NCI-H345 (cell line): ENCODE measurements at places on chromosomes 12 and 14.

GRCh38 chr14:96727491-96727890, 69.7 kb upstream of the VRK1 start:
- no peak for DNase-seq

GRCh38 chr12:79360286-79360685, 330.5 kb downstream of the PAWR start:
- DNase-seq: peak; percentile 43

DNA sequence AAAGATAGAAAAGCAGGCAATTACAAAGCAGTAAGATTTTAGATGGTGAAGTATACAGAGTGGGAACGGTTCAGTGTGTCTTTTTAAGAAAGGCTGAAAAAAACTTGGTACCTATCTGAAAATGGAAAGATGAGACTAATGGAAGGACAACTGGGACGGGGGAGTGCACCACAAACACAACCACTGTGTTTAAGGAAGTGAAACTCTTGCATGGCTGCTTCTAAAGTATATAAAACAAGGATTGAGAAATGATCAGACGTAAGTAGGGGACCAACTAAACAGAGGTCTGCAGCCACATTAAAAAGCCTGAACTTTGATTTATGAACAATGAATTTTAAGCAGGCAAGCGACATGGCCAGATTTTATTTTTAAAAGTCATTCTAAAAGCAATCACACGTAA, 328.6 kb downstream of the MDGA2 start:
- DNase-seq: no peak

GRCh38 chr14:33792009-33792719, 158.7 kb downstream of the EGLN3 start:
- DNase-seq: no peak

- no peak for DNase-seq
Observed at GRCh38 chr12:67764055-67764454, 115.5 kb downstream of the DYRK2 start.

DNA sequence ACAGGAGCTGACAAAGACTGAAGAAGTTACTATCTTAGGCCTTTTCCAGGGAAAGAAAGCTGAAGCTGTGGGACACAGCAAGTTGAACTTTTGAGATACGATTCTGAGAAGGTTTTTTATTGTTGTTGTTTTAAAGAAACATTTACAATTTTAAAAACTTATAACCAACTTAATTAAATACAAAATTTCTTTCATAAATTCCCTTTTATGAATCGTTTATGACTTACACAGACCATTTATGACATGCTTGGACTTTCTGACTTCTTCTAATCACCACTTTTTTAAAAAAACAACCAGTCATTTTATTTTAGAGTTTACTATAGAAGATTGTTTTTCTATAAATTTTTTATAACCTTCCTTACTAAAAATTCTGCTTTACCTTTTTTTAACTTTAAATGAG, 68.7 kb downstream of the DHRS2 start:
- no peak for DNase-seq

DNA sequence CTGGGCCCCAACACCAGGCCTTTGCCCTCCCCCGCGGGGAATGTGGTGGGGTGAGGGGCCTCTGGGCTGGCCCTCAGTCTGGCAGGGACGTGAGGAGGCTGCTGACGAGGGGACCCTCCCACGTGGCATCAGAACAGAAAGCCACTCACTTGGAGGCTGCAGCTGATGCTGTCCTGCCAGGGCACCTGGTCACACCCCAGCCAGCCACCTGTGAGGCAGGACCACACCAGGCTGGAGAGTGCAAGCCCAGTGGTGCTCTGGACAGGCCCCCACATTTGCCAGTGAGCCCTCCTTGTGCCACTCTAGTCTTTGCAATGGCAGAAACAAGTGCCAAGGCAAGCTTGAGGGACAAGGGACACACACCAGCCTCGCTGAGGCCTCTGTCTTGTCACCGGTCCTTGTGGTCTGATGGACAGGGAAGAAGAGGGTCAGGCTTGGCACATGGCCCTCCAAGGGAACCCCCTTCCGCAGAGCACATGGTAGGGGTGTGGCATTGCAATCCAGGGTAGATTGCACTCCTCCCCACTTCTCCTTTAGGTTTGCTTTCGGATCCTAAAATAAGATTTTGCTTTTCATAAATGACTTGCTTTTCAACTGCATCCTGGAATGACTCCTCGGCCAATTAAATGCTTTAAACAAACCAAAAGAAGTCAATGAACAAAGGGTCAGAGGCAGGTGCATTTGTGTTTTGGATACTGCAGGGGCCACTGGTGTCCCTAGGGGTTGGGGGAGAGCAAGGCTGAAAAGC, 53.7 kb downstream of the CCDC88C start:
- no peak for DNase-seq

DNA sequence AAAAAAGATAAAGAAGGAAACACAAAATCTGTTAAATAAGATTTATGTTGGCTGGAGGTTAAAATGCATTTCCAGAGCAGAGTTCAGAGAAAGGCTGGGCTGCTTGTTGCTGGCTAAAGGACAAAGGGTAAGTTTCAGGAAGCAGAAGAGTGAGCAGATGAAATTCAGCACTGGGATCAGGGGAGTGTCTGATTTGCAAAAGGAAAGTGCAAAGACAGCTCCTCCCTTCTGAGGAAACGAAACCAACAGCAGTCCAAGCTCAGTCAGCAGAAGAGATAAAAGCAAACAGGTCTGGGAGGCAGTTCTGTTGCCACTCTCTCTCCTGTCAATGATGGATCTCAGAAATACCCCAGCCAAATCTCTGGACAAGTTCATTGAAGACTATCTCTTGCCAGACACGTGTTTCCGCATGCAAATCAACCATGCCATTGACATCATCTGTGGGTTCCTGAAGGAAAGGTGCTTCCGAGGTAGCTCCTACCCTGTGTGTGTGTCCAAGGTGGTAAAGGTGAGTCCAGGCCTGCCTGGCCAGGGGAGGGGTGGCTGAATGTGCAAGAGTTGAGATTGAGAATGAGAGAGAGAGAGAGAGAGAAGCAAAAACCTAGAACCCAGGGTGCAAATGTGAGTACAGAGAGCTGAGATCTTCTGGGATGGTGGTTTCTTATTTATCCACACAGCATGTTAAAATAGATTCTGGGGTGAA, at the start of gene OAS1:
TSS of gene OAS1 (plus strand) at position 251 of the 703 bp plus-strand sequence. CDS start at position 329, 78 bp downstream.
- DNase-seq: peak; percentile 33

DNA sequence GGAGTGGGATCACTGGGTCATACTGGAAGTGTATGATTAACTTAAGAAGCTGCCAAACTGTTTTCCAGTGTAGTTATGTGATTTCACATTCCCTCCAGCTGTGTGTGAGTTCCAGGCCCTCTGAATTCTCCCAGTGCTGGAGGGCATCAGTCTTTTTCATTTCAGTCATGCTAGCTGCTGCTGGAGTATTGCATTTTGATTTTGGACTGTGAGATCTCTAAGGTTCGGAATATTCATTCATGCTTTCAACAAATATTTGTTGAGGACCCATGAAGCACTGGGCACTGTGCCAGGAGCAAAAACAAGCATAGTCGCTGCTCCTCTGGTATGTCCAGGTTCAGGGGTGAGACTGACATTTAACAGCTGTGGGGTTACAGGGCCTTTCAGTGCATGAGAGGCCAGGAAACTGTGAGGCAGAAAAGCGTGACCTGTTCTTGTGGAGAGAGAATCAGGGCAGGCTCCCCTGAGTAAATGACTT, 133.2 kb downstream of the SCARB1 start:
- DNase-seq: peak; percentile 60

GRCh38 chr12:70683976-70684375, 46.7 kb upstream of the PTPRB start:
- DNase-seq: no peak

- DNase-seq: no peak
Observed at GRCh38 chr12:124851342-124851741, 12.3 kb downstream of the SCARB1 start.

GRCh38 chr12:64824130-64824499, 332 bp upstream of the TBC1D30 start:
- DNase-seq: no peak

- no peak for DNase-seq
Observed at GRCh38 chr12:15709551-15709950, 79.6 kb downstream of the EPS8 start.

- DNase-seq: no peak
Observed at GRCh38 chr12:121715862-121716435, 3.4 kb downstream of the TMEM120B start.

GRCh38 chr14:104573930-104574329, 5.6 kb upstream of the C14orf180 start:
- no peak for DNase-seq

DNA sequence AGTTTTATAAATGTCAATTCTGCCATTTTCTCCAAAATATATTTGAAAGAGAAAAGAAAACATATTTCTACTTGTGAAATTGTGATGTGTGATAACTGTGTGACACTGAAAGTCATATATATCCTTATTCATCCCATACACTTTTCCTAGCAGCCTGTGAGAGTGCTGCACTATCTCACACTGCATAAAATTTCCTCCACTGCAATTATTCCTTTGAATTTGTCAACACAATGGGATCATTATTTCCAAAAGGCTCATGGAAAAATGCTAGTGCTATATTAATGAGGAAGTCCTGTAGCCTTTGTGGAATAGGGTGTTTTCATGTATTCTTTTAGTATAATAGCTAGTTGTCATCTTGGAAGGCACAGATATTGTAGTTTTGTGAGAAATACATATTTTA, 504.1 kb downstream of the RPL10L start:
- no peak for DNase-seq

DNA sequence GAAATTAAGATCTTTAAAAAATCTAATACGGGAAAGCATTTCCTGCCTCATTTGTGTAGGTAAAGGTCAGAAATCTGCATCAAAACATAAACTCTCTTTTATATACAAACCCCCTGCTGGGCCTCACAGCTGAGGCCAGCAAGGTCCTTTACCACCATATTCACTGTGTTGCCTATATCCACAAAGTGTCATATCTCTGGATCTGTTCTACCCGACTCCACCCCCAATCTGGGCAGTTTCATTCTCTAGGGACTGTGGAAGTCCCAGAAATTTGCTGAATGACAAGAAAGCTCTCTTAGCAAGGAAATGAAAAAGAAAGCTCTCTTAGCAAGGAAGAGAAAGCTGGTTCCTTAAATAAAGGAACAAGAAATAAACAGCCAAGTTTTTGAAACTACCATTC, 301.7 kb downstream of the KCNH5 start:
- no peak for DNase-seq

DNA sequence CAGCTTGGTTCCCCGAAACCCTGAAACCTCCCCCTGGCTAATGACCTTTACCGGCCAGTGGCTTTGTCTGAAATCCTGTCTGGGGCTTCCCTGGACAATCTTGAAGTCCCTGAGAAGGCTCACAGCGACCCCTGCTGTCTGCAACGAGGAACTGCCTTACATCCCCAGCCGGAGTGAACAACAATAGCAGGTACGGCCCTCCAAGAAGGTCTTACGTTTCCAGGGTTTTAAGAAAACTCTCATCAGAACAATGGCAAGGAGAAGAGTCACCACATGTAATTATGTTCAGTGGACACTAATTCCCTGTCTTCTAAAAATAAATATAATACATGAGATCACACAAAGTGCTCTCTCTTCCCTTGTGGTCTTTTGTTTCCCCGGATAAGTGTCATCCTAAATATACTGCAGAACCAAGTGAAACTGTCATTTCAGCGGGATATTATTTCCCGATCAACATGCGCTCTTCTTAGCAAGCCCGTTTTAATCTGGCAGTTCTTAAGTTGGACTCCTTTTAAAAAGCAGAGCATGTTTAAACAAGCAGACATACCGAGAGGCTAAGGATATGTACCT, 53.3 kb downstream of the RBM19 start:
- DNase-seq: peak; percentile 66

- DNase-seq: no peak
Observed at GRCh38 chr12:64065881-64066451, 156.1 kb downstream of the KICS2 start.

DNA sequence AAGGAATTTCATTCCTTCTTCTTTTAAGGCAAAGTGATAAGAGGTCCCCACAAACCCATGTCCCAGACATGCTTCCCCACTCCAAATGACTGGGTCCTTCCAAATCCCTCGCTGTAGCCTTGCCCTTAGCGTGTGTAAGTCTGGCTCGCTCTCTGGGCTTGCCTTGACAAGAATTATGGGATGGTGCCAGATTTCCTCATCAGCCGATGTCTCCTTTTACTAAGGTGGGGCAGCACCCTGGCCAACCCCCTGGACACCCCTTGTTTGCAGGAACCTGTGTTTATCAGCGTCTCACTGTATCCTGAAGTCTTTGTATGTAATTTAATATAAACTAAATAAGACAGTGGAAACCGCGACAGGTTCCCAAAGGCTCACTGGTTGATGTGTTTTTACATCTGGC, 493.3 kb downstream of the EGLN3 start:
- DNase-seq: no peak

GRCh38 chr12:105409801-105410471, 79.4 kb downstream of the C12orf75 start:
- DNase-seq: peak; percentile 98

GRCh38 chr12:114952573-114953271, 268.7 kb upstream of the TBX3 start:
- no peak for DNase-seq

DNA sequence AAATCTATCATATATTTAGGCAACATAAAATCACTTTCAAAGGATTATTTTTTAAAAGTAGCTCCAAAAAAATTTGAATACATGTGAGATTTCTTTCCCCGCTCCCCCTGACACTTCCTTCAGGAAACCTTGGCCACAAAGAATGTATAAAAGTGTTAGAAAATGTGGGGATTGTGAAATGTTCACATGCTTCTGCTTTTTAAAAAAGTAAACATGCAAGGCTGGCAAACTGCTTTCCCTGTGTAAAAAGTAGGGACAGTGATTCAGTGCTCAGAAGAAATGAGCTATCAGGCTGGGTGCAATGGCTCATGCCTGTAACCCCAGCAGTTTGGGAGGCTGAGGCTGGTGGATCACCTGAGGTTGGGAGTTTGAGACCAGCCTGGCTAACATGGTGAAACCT, 26.6 kb downstream of the MBIP start:
- DNase-seq: no peak

DNA sequence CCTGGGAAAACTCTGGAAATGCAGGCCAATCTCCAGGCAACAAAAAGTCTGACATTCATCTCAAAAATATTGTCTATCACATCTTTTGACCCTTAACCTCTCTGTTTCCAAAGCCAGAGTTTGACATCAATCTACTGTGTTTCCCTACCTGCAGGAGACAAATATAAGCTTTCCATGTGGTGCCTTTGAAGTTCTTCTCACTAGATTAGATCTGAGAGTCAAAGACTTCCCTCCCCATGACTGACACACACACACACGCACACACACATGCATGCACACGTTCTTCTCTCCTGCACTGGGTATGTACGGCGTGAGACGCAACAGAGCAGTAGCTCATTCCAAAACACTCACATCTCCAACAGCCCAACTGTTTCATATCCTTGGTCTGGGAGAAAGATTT, 8.1 kb upstream of the ITPR2 start:
- no peak for DNase-seq
